ENCODE measurements at places on chromosomes 11 and 22. TPM values are rescaled to one million over a fixed set of nuclear protein-coding genes. Genes with fewer than 3 reads are reported as not detected.

Gene IGSF9B
- total RNA-seq: 4.3 TPM

Gene NLRP6
- total RNA-seq: 9.7 TPM

Gene CSRP3
- total RNA-seq: not detected

Gene DTX4
- 5.2 TPM for total RNA-seq

Gene MRPL11
- total RNA-seq: 22.6 TPM

Gene TIGD3
- total RNA-seq: 0.42 TPM

Gene RFPL1
- not detected for total RNA-seq

Gene RBMXL2
- not detected for total RNA-seq

Gene CPT1B
- 7.2 TPM for total RNA-seq

Gene DEFB131B
- not detected for total RNA-seq

Gene C22orf15
- 0.31 TPM for total RNA-seq

Gene DDTL
- total RNA-seq: 3.8 TPM

Gene SAA4
- total RNA-seq: not detected

Gene BTG4
- total RNA-seq: not detected

Gene CTNND1
- 19.6 TPM for total RNA-seq

Gene LMO1
- not detected for total RNA-seq

Gene SAA2
- total RNA-seq: 0.63 TPM

Gene CBLIF
- total RNA-seq: not detected

Gene APOBEC3H
- 1.9 TPM for total RNA-seq

Gene F2
- not detected for total RNA-seq

Gene UPK3A
- total RNA-seq: 0.94 TPM

Gene TNNI2
- 8.6 TPM for total RNA-seq

Gene PANX2
- 0.94 TPM for total RNA-seq

Gene OR51B4
- total RNA-seq: not detected

Gene ADM2
- 0.31 TPM for total RNA-seq

Gene MUC5AC
- under 0.01 TPM for total RNA-seq

Gene YIF1A
- total RNA-seq: 13.1 TPM

Gene RAB3IL1
- not detected for total RNA-seq

Gene ZNF143
- total RNA-seq: 31.0 TPM

Gene OLFML1
- not detected for total RNA-seq

Gene APOBEC3B
- 0.31 TPM for total RNA-seq

Measured in mononuclear cell (primary cell).